Stomach (tissue), 19 donors: ENCODE measurements at places on chromosomes 5 and 9. TPM values are rescaled to one million over a fixed set of nuclear protein-coding genes. Genes with fewer than 3 reads are reported as not detected.

DNA sequence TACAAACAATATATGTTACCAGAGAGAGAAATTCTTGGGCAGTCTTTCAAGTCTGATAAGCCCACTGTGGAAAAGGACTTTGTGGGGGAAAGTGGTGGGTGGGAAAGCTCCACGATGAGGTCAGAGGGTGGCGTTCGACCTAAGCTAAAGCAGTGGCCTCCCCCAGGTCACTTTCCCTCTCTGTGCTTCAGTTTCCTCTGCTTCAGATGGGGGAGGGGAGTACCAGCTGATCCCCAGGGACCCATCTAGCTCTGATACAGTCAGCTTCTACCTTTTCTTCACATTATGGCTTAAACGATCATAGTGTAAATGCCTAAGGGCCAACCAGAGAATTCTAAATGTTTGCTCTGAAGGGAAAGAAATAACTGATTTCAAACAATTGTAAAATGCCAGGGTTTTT, 36.6 kb upstream of the ARSB start:
- DNase-seq: no peak

DNA sequence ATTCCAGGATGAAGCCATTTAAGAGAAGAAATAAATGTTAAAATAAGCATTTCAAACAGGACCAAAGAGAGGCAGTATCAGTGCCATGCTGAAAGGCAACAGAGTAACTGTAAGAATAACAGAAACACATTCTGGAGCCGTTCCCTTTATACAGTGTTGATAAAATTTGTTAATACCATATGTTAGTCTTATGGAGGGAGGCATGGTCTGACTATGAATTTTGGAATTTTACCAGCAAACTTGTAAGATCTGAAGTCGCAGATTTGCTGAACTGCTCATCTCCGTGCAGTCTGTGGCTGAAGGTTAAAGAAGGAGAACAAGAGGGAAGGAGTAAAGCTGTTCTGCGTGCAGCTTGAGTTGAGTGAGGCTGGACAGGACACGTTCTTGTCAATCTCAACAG, 508.4 kb downstream of the NFIB start:
- no peak for DNase-seq

The RASGRF2 gene
- polyA plus RNA-seq: 0.63 TPM

GRCh38 chr5:126947146-126948010, 83.0 kb downstream of the MARCHF3 start:
- no peak for DNase-seq

The ASTN2 gene
- polyA plus RNA-seq: 2.1 TPM

The SARDH gene
- polyA plus RNA-seq: 2.6 TPM

The SNCB gene
- polyA plus RNA-seq: not detected

DNA sequence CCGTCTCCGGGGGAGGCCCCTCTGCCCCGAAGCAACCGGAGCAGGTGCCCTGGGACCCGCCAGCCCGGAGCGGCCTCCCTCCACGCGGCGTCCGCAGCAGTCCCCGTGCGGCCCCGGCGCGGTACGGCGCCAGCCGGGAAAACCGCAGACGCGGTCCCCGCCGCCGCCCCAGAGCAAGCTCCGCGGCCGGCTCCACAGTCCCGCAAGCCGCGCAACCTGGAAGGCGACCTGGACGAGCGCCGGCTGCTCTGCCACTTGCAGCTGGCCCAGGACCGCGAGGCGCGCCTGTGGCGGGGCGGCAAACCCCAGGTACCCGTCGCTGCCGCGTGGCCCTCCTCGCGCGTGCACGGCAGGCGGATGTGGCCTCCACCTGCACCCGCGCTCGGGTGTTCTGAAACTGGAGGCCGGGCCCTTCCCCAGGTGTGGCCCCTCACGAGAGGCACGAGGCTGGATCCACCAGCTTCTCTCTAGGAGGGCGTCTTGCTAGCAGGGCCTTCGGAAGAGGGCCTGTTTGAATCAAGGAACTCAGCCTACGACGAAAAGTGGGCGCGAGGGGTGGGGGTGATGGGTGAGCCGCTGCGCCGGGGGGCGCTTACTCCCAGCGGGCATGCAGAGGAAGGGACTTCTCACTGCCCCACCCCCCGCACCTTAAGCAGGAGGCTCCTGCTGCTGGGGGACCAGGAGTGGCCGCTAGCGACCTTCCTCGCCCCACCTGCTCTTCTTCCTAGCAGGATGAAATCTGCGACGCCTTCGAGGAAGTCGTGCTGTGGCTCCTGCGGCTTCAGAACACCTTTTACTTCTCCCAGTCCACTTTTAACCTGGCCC, 602 bp downstream of the CCNI2 start:
- DNase-seq: peak; percentile 46

- DNase-seq: no peak
These were observed 13.8 kb downstream of the ANKRD33B start for GRCh38 chr5:10577371-10578292.

The BAAT gene
- not detected for polyA plus RNA-seq

- no peak for DNase-seq
These were observed 77.3 kb upstream of the SLC1A3 start for GRCh38 chr5:36529142-36529541.

- DNase-seq: no peak
These were observed 269.0 kb downstream of the SH3GL2 start for GRCh38 chr9:17847908-17848307.

DNA sequence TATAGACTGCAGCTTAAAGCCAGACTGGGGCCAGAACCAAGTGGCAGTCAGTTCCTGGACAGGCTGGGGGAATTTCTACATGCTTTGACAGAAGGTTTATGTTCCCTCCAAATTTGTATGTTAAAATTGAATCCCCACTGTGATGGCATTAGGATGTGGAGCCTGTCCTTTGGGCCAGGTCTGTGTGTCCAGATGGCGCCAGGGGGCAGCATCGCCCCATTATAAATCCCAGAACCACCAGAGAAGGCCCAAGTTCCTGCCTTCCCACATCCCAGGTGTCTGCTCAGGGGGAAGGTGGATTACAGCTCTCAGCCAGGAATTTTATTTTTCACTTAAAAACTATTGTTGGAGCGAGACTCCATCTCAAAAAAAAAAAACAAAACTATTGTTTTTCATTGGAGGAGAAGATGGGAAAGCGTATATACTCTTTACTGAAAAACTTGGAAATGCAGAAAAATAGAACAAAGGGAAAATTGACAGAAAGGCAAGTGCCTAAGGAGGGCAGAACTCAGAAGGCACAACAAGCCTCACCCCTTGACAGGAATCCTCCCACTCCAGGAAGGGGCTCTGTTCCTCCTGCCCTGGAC, 5.0 kb downstream of the IL3 start:
- DNase-seq: peak; percentile 83

GRCh38 chr9:36940881-36941280, 93.2 kb downstream of the PAX5 start:
- no peak for DNase-seq

The LRRC19 gene
- polyA plus RNA-seq: not detected

The PLGRKT gene
- 15.7 TPM for polyA plus RNA-seq

- DNase-seq: no peak
These were observed 178.7 kb downstream of the SPATA31D1 start for GRCh38 chr9:82167296-82167695.

The ARL14EPL gene
- polyA plus RNA-seq: not detected

DNA sequence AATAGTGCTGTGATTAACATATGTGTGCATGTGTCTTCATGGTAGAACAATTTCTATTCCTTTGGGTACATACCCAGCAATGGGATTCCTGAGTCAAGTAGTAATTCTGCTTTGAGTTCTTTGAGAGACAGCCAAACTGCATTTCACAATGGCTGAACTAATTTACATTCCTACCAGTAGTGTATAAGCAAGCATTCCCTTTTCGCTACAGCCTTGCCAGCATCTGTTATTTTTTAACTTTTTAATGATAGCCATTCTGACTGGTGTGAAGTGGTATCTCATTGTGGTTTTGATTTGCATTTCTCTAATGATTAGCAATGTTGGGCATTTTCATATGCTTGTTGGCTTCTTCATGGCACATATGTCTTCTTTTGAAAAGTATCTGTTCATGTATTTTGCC, 308.5 kb downstream of the ARRDC3 start:
- DNase-seq: peak; percentile 19

GRCh38 chr5:134149571-134150303, 27.0 kb downstream of the SKP1 start:
- peak; percentile 30 for DNase-seq

The PAX5 gene
- polyA plus RNA-seq: not detected

The ALAD gene
- polyA plus RNA-seq: 64.8 TPM

DNA sequence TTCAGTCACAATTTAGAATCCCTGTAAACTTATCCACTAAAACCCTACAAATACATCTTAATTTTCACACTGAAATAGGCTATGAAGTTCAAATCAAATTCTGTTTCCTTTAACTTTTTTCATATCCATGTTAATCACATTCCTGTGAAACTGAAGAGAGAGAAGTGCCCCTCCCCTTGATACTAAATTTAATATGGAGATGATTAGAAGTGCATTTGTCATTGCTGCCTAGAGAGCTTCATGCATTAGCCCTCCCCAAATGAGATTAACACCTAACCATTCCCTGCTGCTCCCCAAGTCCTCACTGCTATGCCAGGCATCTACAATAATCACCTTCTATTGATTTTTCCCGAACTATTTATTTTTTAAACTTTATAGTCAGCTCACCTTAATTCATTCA, 85.1 kb upstream of the SPOCK1 start:
- no peak for DNase-seq

- DNase-seq: no peak
These were observed 83.8 kb upstream of the RAPGEF1 start for GRCh38 chr9:131823701-131824146.

The ISOC1 gene
- polyA plus RNA-seq: 24.3 TPM

The FAM193B gene
- 136 TPM for polyA plus RNA-seq

The GCNT4 gene
- 3.8 TPM for polyA plus RNA-seq

- DNase-seq: no peak
These were observed 9.5 kb upstream of the NANS start for GRCh38 chr9:98047002-98047401.

DNA sequence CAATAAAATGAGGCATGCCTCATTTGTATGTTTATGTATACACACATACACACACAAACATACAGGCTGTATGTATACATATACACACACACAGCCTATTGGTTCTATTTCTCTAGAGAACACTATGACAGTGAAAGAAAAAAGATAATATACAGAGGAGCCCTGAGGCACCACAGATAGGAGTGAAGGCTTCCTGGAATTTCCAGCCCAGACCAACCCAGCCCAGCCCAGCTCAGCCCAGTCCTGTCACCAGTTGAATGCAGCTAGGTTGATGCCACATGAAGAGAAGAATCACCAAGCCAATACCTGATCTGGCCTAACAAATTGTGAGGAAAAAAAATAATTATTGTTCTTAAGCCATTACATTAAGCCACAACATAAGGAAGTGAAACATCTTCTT, 126.9 kb upstream of the PDE4D start:
- DNase-seq: no peak

- no peak for DNase-seq
These were observed 9.2 kb upstream of the RARS1 start for GRCh38 chr5:168477060-168477459.

The RPS23 gene
- polyA plus RNA-seq: 2,895 TPM
